ENCODE measurements at places on chromosomes 11 and 22. TPM values are rescaled to one million over a fixed set of nuclear protein-coding genes. Genes with fewer than 3 reads are reported as not detected.

The TREH gene
- total RNA-seq: 2.4 TPM

The SMTNL1 gene
- 0.92 TPM for total RNA-seq

The VPREB3 gene
- 0.71 TPM for total RNA-seq

The PPP1R14B gene
- 81.6 TPM for total RNA-seq

The ARHGAP42 gene
- 25.7 TPM for total RNA-seq

The SLC6A5 gene
- not detected for total RNA-seq

The ACTN3 gene
- 0.05 TPM for total RNA-seq

The CYB561A3 gene
- 12.5 TPM for total RNA-seq

The KRTAP5-7 gene
- 0.91 TPM for total RNA-seq

The HBE1 gene
- not detected for total RNA-seq

The EHD1 gene
- total RNA-seq: 37.2 TPM

The TMEM45B gene
- 0.58 TPM for total RNA-seq

The TEX12 gene
- not detected for total RNA-seq

The ST3GAL4 gene
- 7.5 TPM for total RNA-seq

The MS4A3 gene
- total RNA-seq: not detected

The FOLR3 gene
- 2.6 TPM for total RNA-seq

The MED17 gene
- 48.0 TPM for total RNA-seq

The FGF3 gene
- 0.23 TPM for total RNA-seq

All from motor neuron (in vitro differentiated cells).